ENCODE measurements at places on chromosomes 3 and 15.

- DNase-seq: no peak
Observed at GRCh38 chr3:172174513-172175253, 135.3 kb downstream of the FNDC3B start.

- no peak for DNase-seq
Observed at GRCh38 chr15:67133738-67134066, 68.3 kb downstream of the SMAD3 start.

DNA sequence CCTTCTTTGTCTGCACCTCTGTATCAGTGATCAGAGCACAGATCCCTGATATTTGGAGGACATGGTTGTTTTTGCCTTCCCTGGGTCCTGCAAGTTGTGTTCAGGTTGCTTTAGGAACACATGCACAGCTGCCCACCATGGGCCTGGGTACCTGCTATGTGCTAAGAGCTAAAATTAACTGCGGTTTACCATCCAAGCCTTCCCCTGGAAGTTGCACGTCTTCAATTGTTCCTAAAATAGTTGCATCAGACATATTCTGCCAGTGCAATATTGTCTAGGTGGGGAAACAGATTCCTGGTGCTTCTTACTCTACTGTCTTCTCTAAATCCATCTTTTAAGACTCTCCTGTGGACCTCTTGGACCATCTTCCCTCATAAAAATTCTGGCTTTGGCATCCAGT lies 80.9 kb downstream of the PDE8A start:
- DNase-seq: no peak

DNA sequence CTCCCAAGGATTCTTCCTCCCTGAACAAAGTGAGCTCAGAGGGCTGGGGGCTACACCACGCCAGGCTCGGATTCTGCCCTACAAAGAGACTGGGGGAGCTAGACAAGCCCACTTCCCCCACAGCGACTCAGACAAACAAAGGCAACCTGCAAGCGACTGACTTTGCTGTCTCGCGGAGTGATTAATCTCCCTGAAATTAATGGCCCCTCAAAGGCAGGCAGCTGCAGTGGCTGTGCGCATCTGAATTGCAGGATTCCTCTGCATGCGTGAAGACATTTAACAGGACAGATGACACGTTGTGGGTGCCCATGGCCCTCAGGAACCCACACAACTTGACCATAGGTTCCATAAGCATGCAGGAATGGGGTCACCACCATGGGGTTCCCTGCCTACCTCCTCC lies 18.4 kb downstream of the CTXND1 start:
- no peak for DNase-seq

GRCh38 chr3:128548021-128548420 lies 55.0 kb upstream of the GATA2 start:
- no peak for DNase-seq

- DNase-seq: no peak
Observed at GRCh38 chr15:63719281-63719680, 114.5 kb downstream of the HERC1 start.

GRCh38 chr3:78979028-78979427 lies 788.8 kb downstream of the ROBO1 start:
- no peak for DNase-seq

DNA sequence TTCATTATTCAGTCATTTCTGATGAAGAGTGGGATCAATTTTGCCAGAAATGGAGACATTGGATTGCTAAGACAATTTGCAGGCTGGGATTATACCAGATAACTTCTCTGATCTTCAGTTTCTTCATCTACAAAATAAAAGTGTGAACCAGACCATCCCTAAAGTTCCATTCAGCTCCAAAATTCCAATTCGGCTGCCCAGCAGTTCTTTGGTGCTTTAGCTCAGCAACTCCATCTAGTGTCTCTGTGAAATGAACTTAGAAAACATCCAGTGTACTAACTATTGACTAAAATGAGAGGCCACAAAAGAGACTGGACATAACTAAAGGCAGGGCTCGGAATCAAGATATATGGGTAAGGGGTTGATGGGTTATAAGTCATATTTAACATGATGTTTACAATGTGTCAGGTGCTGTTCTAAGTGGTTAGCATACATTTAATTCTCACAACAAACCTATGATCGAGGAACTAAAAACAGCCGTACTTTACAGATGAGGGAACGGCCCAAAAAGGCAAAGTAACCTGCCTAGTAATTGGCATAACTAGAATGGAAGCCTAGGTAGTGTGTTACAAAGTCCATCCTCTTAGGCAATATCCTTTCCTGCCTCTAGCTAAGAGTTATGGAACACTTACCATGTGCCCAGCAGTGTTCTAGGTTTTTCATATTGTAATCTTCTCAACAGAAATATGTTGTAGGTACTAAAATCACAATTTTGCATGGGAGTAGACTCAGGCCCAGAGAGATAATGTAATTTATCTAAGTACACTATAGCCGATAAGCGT lies 17.0 kb downstream of the THAP10 start:
- DNase-seq: no peak

DNA sequence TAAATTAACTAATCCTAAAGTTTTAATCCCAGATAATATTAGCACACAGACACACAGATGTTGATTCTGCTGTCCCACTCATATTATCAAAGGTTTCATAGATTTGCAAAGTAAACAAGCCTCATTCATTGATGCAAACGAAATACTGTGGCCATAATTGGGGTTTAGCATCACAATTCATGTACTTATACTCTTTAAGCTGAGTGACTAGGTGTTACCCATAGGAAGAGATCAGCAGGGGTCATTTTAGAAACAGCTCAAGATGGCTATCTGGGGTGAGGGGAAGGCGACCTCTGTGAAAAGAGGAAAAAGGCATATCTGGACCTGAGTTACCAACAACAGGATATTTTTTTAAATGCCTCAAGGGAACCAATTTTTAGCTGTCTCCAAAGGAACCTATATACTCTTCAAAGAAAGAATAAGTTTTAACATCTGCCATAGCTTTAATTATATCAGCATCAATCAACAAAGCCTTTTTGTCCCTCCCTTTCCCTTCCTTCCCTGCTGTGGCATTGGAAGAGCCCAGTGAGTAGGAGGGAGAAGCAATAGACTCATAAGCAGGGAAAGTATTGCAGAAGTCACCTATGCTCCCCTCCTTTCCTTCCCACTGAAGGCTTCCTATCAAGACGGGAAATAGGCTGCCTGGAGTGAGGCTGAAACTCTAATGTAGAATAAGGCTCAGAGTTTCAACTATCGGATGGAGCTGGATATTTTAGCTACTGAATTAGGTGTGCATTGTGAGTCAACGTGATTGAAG lies 553.4 kb downstream of the ZIC1 start:
- no peak for DNase-seq

DNA sequence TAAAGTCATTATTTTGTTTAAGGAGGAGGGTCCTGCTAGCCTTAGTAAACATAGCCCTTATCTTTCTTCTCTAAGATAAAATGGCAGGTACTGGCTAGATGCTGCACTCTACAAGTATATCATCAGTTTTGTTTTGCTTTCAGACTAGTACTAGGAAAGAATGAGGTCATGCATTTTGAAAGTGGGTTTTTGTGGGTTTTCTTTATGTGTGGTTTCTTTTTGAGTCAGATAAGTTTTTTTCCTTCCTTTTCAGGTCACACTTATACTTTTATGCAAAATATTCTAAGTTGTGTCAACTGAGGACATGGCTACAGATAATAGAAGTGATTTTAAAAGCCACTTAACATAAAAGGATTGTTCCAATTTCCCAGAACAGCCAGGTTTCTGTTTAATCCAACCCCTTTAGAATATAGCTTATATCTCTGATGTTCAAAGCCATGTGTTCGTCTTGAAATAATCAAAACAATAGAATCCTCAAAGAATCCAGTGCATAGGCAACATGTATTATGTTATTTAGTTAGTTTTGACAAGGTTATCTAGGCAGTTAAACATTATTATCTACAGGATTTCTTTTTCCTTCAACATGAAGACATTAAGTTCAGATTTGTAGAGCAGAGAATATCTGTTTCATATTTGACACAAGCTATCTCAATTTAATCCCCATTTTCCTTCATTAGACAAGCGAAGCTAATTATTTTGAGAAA lies 406.2 kb downstream of the RBMS3 start:
- no peak for DNase-seq

DNA sequence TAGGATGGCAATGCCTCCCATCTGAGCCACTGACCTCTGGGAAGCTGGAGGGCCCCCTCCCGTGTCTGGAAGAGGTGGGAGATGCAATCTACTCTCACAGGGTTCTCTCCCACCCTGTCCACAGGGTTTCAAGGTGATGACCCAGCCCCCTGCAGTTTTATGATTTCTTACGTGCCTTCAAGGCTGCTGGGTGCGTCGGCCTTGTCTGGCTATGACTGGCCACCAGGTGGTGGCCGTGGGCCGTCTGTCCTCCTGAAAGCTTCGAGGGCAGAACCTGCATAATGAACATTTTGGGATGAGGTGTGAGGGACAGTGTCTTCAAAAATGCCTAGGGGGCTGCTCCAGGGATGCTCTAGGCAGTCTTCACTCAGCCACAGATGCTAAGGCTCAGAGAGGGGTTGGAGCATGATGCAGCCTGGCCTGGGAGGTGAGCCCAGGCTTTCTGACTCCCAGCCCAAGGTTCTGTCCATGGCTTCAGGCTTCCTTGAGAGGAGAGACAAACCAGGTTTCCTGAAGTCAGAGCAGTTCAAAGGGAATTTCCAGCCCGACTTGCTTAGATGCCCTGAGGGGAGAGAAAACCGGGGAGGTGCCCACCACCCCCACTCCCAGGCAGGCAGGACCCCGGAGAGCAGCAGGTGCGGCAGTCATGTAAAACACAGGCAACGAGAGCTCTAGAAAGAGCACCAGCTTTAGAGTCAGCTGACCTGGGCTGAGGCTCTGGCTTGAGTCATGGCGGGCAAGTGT lies 18.7 kb downstream of the ISG20 start:
- DNase-seq: no peak

GRCh38 chr3:51588724-51589123 lies 50.2 kb downstream of the RAD54L2 start:
- no peak for DNase-seq

- peak; percentile 17 for DNase-seq
Observed at GRCh38 chr3:5122741-5123706, 932 bp downstream of the ARL8B start.

Data from CD4-positive, alpha-beta T cell treated with Interleukin-17A for 4 hours (primary cell).